CD4-positive, alpha-beta T cell treated with Interleukin-15 for 1 hour (primary cell): ENCODE measurements at places on chromosomes 4 and X.

GRCh38 chrX:76253432-76253831, 80.6 kb downstream of the PBDC1 start:
- peak; percentile 33 for DNase-seq

GRCh38 chr4:80361329-80361900, 25.9 kb downstream of the CFAP299 start:
- DNase-seq = no peak

- DNase-seq = peak; percentile 92
Observed at GRCh38 chr4:109433205-109434006, at the start of gene SEC24B. SEC24B (plus strand) TSS chr4:109433815; CDS start chr4:109433870, 55 bp downstream.

GRCh38 chr4:74133786-74134499, 24.0 kb upstream of the MTHFD2L start:
- DNase-seq = peak; percentile 36

DNA sequence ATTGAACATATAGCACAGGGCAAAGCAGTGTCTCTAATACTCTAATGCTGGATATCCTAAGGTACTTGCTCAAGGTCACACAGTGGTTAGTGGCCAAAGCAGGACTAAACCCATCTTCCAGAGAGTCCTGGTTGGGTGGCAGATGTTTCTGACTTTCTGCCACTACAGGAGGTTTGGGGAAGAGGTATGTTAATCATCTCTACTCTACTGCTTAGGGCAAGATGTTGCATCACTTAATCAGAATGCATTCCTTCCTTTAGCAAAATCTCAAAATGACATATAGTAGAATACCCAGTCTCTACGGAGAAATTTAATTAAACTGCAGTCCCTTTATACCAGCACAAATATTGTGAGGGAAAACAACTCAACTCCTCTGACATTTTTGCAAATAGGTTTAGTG, 190.7 kb upstream of the FAM241A start:
- DNase-seq = no peak

- DNase-seq = no peak
Observed at GRCh38 chr4:133124746-133125145, 24.3 kb upstream of the PCDH10 start.

- no peak for DNase-seq
Observed at GRCh38 chr4:157514711-157515110, 294.2 kb downstream of the GRIA2 start.

GRCh38 chr4:184136525-184136924, 81.1 kb downstream of the ENPP6 start:
- no peak for DNase-seq

DNA sequence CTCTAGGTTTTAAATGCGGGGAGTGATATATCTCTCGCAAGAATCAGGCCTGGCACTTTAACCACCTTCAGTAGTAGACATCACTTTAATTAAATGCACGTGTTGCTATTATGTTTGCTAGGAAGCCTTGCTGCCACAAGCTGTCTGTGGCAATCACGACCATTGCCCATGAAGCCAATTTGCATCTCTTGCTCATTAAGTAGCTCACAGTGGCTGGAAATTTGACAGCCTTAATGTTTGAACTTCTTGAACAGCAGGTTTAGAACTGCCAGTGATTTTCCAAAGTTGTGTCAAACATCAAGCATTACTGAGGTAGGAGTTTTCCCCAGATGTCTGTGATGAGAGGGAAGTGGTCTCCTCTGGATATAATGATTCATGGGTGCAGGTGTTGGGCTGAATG, 642.3 kb upstream of the CPEB2 start:
- no peak for DNase-seq

- no peak for DNase-seq
Observed at GRCh38 chrX:71170660-71171059, 26.0 kb downstream of the NLGN3 start.

DNA sequence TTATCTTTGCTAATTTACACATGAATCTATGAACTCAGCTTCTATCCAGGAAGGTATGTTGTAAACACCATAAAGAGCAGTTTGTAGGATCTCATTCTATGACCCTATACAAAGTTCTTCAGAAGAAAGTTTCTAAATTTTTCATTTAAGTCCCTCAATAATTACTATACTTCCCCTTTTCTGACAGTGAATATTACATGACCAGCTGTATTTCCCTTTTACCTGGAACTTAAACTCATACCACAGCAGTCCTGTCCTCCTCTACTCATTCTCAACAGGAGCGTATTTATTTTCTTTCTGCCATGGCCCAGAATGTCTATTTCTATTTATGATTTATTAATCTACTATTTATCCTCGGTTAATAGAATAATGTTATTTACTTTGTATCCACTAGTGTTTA, 15.8 kb downstream of the RASGEF1B start:
- no peak for DNase-seq

DNA sequence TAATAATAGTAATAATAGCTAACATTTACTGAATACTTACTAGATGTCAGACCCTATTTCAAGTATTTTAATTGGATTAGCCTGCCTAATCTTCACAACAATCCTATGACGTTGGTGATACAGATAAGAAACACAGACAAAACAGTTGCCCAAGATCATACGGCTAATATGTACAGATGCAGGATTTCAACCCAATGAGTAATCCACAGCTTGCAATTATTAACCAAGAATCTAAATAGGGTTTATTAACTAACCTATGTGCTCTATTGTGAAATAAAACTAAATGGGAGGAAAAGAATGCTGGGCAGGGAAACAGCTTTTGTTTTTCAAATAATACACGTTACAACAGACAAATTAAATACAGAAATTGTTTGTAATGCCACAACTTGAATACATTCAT, 23.4 kb downstream of the FBXO8 start:
- no peak for DNase-seq

DNA sequence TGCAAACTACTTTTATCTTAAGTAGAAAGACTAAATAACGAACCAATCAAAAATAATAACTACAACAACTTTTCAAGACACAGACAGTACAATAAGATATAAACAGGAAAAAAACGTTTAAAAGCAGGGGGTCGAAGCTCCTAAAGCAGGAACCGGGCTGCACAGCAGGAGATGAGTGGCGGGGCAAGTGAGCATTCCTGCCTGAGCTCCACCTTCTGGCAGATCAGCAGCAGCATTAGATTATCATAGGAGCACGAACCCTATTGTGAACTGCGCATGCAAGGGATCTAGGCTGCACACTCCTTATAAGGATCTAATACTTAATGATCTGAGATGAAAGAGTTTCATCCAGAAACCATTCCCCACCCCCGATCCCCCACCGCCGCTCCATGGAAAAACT, 146.2 kb downstream of the TEX11 start:
- DNase-seq = no peak

GRCh38 chr4:99209671-99210070, 9.4 kb downstream of the ADH6 start:
- no peak for DNase-seq

GRCh38 chrX:49844611-49845010, 15.5 kb downstream of the PAGE4 start:
- no peak for DNase-seq

GRCh38 chr4:137533855-137534254, 1.6 kb upstream of the PCDH18 start:
- DNase-seq = no peak

GRCh38 chr4:1864076-1865008, 6.9 kb upstream of the NSD2 start:
- DNase-seq = no peak

DNA sequence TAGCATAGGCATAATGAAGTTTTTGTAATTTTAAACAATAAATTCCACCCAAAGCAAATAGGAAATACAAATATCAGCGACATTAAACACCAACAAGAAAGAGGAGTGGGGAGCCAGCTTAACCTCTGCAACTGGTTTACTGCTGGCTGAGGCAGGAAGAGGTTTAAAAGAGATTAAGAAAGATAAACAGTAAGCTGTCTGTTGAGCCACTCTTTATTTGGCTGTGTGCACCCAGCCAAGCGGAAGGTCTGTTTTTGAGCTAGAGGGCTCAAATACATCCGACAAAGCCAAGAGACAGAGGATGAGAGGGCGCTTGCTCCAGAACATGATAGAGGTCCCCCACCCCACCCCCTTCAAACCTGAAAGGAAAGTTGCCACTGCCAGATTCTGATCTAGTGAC, 191.4 kb downstream of the MGST2 start:
- no peak for DNase-seq

- no peak for DNase-seq
Observed at GRCh38 chr4:30720661-30721184, 554 bp downstream of the PCDH7 start.

- DNase-seq = no peak
Observed at GRCh38 chrX:39497702-39498265, 600.0 kb downstream of the BCOR start.
